Tibial nerve (tissue), 4 donors: ENCODE measurements at places on chromosomes 13 and 19.

DNA sequence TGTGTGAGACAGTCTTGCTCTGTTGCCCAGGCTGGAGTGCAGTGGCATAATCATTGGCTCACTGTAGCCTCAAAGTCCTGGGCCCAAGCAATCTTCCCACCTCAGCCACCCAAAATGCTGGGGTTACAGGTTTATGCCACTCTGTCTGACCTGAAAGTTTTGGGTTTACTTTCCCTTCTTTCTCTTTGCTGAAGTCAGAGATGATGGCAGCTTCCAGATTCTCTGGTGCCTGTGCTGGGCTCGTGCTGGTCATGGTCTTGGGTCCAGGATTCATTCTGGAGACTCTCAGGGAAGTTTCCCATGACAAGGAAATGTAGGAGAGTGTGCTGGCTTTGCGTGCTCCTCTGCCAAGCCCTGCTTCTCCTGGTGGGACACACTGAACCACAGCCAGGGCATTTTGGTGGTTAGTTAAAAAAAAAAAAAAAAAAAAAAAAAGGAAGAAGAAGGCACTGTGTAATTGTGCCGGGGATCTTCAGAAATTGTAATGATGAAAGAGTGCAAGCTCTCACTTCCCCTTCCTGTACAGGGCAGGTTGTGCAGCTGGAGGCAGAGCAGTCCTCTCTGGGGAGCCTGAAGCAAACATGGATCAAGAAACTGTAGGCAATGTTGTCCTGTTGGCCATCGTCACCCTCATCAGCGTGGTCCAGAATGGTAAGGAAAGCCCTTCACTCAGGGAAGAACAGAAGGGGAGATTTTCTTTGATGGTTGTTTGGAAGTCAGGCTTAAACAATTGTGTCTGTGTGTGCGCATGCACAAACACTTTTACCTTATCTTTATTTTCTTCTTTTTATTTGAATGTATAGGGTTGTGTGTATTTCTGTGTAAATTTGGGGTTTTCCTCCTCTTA is at the start of gene ALOX5AP:
TSS of gene ALOX5AP (plus strand) at position 519 of the 847 bp plus-strand sequence. CDS start at position 582, 63 bp downstream.
- no peaks in the 10 kb centered on the region for H3K27me3 ChIP-seq
- DNase-seq, result no peak
- peaks cover 14% of the 10 kb centered on the region for H3K4me1 ChIP-seq
- H3K36me3 ChIP-seq, result no peaks in the 10 kb centered on the region

DNA sequence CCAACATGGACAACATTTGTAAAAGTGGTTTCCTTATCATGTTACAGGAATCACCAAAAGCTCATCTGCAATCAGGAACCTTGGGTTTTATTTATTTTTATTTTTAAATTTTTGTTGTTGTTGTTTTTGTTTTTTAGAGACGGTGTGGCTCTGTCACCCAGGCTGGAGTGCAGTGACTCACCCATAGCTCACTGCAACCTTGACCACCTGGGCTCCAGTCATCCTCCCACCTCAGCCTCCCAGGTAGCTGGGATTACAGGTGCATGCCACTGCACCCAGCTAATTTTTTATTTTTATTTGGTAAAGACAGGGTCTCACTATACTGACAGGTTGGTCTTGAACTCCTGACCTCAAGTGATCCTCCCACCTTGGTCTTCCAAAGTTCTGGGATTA is 13.6 kb upstream of the SERP2 start:
- no peaks in the 10 kb centered on the region for H3K27me3 ChIP-seq
- no peak overlapping the region for H3K27ac ChIP-seq
- DNase-seq, result no peak
- H3K4me1 ChIP-seq, result no peaks in the 10 kb centered on the region
- H3K36me3 ChIP-seq, result no peaks in the 10 kb centered on the region
- no peak overlapping the region for H3K4me3 ChIP-seq

- no peak for DNase-seq
- no peaks in the 10 kb centered on the region for H3K36me3 ChIP-seq
- no peak overlapping the region for H3K4me3 ChIP-seq
- H3K4me1 ChIP-seq, result peaks cover 9% of the 10 kb centered on the region
- no peaks in the 10 kb centered on the region for H3K27me3 ChIP-seq
- H3K27ac ChIP-seq, result no peak overlapping the region
Observed at GRCh38 chr13:46495651-46496050, 57.3 kb upstream of the LRCH1 start.

DNA sequence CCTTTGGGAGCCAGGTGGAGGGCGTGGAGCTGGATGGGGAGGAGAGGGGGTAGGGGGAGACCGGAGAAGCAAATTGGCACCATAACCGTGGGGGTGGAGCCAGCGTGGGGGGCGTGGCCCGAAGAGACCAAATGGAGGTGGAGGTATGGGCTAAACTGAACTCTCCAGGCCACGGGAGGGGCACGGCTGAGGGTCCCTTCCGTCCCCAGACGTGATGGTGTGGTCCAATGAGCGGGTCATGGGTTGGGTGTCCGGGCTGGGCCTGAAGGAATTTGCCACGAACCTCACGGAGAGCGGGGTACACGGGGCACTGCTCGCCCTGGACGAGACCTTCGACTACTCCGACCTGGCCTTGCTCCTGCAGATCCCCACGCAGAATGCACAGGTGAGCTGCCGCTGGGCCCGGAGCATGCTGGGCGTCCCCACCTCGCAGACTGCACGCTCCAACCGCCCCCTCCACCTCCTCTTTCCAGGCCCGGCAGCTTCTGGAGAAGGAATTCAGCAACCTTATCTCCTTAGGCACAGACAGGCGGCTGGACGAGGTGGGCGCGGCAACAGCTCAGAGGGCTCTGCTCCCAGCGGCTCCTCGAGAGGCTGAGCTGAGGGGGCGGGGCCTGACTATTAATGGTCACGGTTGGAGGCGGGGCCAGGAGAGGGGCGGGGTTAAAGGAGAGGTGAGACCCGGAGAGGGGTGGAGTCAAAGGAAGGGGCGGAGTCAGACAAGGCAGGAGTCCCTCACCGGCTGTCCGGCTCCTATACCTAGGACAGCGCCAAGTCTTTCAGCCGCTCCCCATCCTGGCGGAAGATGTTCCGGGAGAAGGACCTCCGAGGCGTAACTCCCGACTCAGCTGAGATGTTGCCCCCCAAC is 6.2 kb downstream of the HRC start:
- peak overlapping the region; percentile 52 for H3K4me3 ChIP-seq
- DNase-seq, result peak; percentile 99
- peaks cover 15% of the 10 kb centered on the region for H3K4me1 ChIP-seq
- H3K27ac ChIP-seq, result peak overlapping the region; percentile 77
- H3K36me3 ChIP-seq, result no peaks in the 10 kb centered on the region

- H3K4me3 ChIP-seq, result no peak overlapping the region
- H3K36me3 ChIP-seq, result no peaks in the 10 kb centered on the region
- no peak overlapping the region for H3K27ac ChIP-seq
- no peaks in the 10 kb centered on the region for H3K4me1 ChIP-seq
- DNase-seq, result no peak
Observed at GRCh38 chr13:28322256-28322905, 172.5 kb downstream of the FLT1 start.

DNA sequence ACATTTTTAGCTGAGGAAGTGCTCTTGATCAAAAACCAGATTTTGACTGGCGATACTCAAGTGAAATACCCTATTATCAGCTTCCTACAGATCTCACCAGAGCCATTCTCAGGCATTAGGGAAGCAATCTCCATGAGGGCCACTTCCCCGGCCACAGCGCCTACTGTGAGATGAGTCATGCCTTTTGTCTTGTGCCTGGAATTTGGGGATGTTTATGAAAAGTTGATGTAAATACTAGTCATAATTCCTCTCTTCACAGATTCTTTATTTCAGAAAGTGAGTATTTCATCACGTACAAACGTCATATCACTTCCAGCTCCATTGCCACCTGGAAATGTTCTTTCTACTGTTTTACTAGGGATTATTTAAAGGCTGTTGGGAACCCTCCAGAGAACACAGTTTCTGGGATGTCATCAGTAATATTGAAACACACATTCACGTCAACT is 25.3 kb upstream of the SLC46A3 start:
- no peaks in the 10 kb centered on the region for H3K4me1 ChIP-seq
- H3K27ac ChIP-seq, result peak overlapping the region; percentile 74
- no peak for DNase-seq
- no peaks in the 10 kb centered on the region for H3K36me3 ChIP-seq

GRCh38 chr13:79457390-79457789 is 23.6 kb upstream of the NDFIP2 start:
- H3K4me3 ChIP-seq, result no peak overlapping the region
- no peak for DNase-seq
- no peaks in the 10 kb centered on the region for H3K36me3 ChIP-seq
- no peaks in the 10 kb centered on the region for H3K4me1 ChIP-seq
- no peaks in the 10 kb centered on the region for H3K27me3 ChIP-seq

DNA sequence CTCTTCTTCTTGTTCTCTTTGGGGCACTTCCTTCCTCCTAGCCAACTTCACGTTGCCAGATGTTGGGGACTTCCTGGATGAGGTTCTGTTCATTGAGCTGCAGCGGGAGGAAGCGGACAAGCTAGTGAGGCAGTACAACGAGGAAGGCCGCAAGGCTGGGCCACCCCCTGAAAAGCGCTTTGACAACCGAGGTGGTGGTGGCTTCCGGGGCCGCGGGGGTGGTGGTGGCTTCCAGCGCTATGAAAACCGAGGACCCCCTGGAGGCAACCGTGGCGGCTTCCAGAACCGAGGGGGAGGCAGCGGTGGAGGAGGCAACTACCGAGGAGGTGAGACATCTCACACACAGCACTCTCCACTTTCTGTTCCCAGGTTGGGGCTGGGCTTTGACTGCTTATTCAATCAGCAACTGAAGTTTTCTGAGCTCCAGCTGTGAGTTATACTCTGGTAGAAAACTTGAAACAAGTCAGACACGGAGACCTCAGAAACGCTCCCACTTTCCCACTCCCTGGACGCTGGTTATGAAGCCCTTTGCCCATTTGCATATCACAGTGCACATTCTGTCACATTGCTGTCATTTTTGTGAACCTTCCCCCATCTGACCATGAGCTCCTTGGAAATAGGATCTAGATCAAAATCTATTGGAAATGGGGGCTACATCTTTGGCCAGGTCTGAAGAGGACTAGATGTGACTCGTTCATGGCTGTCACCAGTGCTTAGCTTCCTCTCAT is 7.2 kb upstream of the CCDC97 start:
- H3K27ac ChIP-seq, result peak overlapping the region; percentile 42
- H3K4me1 ChIP-seq, result peaks cover 37% of the 10 kb centered on the region
- no peak overlapping the region for H3K4me3 ChIP-seq

DNA sequence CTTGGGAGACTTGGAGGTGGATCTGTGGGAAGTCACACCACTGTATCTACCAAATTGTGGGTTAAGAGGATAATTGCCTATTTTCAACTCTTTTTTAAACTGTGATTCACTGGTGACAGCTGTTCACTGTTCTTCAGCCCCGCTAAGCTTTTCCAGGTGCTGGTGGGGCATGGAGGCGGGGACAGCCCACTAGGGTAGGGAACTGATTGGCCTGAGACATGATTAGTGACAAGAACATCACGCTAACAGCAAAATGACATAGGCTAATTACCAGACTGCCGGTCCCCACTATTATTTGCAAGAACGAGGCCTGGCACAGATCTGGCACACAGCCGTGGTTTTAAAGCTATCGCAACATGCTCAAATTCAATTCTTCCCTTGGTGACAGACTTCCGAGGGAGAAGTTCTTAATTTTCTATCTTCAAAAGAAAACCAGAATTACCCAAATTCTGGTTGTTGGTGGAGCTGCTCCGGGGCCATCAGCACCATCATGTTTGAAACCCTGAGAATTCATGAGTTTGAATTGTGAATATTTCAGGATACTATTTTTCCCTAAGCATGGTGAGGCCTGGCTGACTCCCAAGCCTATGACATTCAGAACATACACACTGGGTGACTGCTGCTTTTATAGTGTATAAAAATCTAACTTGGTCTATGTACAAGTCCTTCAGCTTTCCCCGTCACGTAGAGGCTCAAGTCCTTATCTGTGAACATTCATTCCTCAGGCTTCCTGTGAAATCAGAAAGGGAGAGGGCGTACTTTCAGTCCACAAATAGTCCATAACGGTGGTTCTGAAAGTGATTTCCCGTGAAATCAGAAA is 17.9 kb downstream of the DOCK9 start:
- H3K36me3 ChIP-seq, result peaks cover 4% of the 10 kb centered on the region
- H3K4me3 ChIP-seq, result no peak overlapping the region
- H3K27ac ChIP-seq, result peak overlapping the region; percentile 65
- H3K4me1 ChIP-seq, result peaks cover 10% of the 10 kb centered on the region

DNA sequence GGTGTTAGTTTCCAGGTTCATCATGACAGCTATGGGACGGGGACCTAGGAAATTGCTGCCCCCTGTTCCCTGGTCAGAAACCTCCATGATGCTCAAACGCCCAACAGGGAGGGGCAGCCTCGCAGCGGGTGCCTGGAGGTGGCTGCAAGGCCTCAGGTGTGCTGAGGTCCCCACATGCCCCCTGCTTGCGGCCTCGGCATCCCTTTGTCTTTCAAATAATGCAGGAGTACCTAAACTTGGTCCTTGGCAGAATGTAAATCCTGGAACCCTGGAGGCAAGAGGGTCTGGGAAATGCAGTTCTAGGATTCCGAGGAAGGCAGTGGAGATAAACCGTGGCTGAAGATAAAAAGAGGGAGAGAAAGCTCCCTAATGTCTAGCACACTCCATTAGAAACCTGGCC is 52.4 kb downstream of the SKA3 start:
- no peak overlapping the region for H3K27ac ChIP-seq
- no peaks in the 10 kb centered on the region for H3K36me3 ChIP-seq
- no peak for DNase-seq
- no peaks in the 10 kb centered on the region for H3K4me1 ChIP-seq
- no peaks in the 10 kb centered on the region for H3K27me3 ChIP-seq

GRCh38 chr19:2475018-2475701 is 767 bp upstream of the GADD45B start:
- DNase-seq, result peak; percentile 39
- peak overlapping the region; percentile 86 for H3K4me3 ChIP-seq
- no peaks in the 10 kb centered on the region for H3K27me3 ChIP-seq
- peaks cover 29% of the 10 kb centered on the region for H3K4me1 ChIP-seq
- H3K36me3 ChIP-seq, result no peaks in the 10 kb centered on the region

DNA sequence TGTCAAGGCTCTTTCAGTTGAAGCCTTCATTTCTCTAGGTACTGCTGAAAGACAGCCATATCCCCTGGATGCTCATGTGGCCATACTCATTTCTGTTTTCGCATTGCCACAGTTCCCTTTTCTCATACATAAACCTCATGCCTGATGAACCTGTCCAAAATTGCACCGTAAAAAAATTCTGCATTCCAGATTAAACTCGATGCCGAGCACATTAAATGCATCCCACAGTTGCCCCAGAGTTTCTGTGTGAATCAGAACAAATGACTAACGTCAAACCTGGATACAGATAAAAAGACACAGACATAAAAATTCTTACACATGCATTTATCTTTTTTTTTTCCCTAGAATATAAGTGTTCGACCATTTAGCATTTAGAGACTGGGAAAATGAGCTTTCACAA is 288.2 kb downstream of the COG6 start:
- H3K36me3 ChIP-seq, result no peaks in the 10 kb centered on the region
- H3K27me3 ChIP-seq, result no peaks in the 10 kb centered on the region
- no peak overlapping the region for H3K27ac ChIP-seq
- H3K4me1 ChIP-seq, result no peaks in the 10 kb centered on the region
- DNase-seq, result no peak

GRCh38 chr19:27974082-27974513 is 1238.9 kb downstream of the UQCRFS1 start:
- H3K36me3 ChIP-seq, result no peaks in the 10 kb centered on the region
- no peaks in the 10 kb centered on the region for H3K4me1 ChIP-seq
- DNase-seq, result no peak
- no peak overlapping the region for H3K4me3 ChIP-seq
- H3K27ac ChIP-seq, result no peak overlapping the region
- no peaks in the 10 kb centered on the region for H3K27me3 ChIP-seq

DNA sequence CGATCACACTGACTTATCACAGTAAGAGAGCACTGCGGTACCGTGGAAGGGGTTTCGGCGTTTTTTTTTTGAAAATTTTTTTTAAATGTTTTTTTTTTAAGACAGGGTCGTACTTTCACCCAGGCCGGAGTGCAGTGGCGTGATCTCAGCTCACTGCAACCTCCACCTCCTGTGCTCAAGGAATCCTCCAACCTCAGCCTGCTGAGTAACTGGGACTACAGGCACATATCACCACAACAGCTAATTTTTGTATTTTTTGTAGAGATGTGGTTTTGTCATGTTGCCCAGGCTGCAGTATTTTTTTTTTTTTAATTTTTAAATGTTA is 19.0 kb downstream of the LTBP4 start:
- H3K4me3 ChIP-seq, result no peak overlapping the region
- no peaks in the 10 kb centered on the region for H3K27me3 ChIP-seq
